Myometrial cell (primary cell): ENCODE measurements at places on chromosomes 6 and 20. TPM values are rescaled to one million over a fixed set of nuclear protein-coding genes. Genes with fewer than 3 reads are reported as not detected.

Gene CCNC
- total RNA-seq: 83.3 and 91.6 TPM in 2 replicates

Gene TRIM40
- total RNA-seq: not detected in 2 replicates

Gene ZBP1
- total RNA-seq: not detected in 2 replicates

Gene PPP1R16B
- total RNA-seq: not detected in 2 replicates

Gene HUS1B
- total RNA-seq: not detected in 2 replicates

Gene SYCP2L
- total RNA-seq: not detected in 2 replicates

Gene RAD21L1
- 0.18 and 0.29 TPM in 2 replicates for total RNA-seq

Gene TPD52L1
- 0.29 and 0.71 TPM in 2 replicates for total RNA-seq

Gene HDGFL1
- total RNA-seq: not detected in 2 replicates

Gene ADGRF1
- total RNA-seq: not detected in 2 replicates

Gene CFAP61
- not detected in 2 replicates for total RNA-seq

Gene MAK
- total RNA-seq: not detected in 2 replicates

Gene CLVS2
- total RNA-seq: under 0.01 TPM in 1 of 2 replicates, not detected in the other
